Lung (tissue), 17 donors: ENCODE measurements at places on chromosomes 6 and 20. TPM values are rescaled to one million over a fixed set of nuclear protein-coding genes. Genes with fewer than 3 reads are reported as not detected.

SLC35D3 gene
- not detected for polyA plus RNA-seq

RPL7L1 gene
- 39.3 TPM for polyA plus RNA-seq

SLC22A16 gene
- polyA plus RNA-seq, result 3.2 TPM

CASS4 gene
- 9.9 TPM for polyA plus RNA-seq

GPR31 gene
- not detected for polyA plus RNA-seq

GPSM3 gene
- polyA plus RNA-seq, result 145 TPM
